ENCODE measurements at places on chromosomes 5 and 9. TPM values are rescaled to one million over a fixed set of nuclear protein-coding genes. Genes with fewer than 3 reads are reported as not detected.

DNA sequence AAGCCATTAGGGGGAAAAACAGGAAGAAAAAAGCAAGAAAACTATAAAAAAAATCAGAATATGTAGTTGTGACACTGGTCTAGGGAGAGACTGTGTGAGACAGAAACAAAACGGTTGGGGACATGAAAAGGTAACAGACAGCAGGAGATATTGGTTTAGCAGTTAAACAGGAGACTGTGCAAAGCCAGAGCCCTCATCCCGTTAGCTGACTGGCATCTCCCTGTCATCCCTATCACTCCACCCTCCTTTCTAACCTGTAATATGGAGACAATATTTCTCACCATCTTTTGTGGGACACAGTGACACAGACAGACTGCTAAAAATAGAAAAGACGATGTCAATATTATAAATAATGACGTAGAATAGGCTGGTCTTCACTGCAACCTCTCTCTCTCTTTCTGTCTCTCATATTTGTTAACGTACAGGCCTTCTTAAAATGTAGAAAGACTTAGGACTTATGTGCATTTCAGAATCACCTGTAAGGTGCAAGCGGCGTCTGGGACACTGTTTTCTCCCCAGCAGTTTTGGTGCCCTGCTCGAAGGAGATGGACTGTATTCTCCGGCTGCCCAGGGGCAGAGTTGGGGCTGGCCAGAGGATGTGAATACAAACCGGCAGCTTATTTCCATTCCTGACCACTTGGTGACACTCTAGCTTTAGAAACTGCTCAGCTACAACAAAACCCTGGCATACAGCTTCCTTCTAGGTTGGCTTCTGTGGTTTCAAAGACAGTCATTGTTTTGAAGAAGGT is 190.6 kb downstream of the MAT2B start:
- DNase-seq = peak; percentile 5

GRCh38 chr5:27191786-27192510 is 153.6 kb upstream of the CDH9 start:
- no peak for DNase-seq

GRCh38 chr5:141637767-141638419 is 1.1 kb downstream of the RELL2 start:
- peak; percentile 76 for DNase-seq

DNA sequence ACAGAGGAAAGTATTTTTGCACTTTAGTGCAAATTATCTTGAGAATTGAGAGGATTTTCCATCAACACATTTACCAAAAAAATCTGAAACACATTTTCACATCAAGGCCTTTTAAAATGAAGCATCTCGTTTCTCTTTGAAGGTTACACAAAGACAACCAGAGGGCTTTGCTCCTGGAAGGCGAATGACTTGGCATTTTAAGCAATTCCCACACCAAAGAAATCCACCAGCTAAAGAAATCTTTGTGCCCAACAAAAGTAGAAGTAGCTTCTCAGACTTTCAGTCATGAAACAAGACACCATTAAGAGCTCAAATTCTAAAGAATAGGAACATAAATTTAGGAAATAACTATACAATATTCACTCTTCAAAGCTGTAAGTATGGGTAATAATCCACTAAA is 59.9 kb downstream of the HABP4 start:
- no peak for DNase-seq

DNA sequence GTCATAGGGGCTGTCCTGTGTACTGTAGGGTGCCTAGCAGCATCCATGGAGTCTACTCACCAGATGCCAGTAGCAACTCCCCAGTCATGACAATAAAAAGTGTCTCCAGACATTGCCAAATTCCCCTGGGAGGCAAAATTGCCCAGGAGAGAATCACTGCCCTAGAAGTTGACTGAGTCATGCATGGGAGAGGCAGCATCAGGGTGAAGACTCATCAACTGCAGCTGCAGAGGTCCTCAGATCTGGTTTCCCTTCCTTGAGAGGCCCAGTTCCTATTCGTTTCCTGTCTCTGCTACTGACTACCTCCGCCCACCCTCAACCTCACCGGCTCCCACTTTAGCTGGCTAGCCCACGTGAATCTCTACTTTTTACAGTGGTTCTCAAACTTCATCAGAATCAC is 88.6 kb upstream of the AGXT2 start:
- DNase-seq = no peak

TGFBI gene
- total RNA-seq = 0.98 TPM

TSLP gene
- 1.3 TPM for total RNA-seq
